ENCODE measurements at places on chromosomes 12 and 14.

DNA sequence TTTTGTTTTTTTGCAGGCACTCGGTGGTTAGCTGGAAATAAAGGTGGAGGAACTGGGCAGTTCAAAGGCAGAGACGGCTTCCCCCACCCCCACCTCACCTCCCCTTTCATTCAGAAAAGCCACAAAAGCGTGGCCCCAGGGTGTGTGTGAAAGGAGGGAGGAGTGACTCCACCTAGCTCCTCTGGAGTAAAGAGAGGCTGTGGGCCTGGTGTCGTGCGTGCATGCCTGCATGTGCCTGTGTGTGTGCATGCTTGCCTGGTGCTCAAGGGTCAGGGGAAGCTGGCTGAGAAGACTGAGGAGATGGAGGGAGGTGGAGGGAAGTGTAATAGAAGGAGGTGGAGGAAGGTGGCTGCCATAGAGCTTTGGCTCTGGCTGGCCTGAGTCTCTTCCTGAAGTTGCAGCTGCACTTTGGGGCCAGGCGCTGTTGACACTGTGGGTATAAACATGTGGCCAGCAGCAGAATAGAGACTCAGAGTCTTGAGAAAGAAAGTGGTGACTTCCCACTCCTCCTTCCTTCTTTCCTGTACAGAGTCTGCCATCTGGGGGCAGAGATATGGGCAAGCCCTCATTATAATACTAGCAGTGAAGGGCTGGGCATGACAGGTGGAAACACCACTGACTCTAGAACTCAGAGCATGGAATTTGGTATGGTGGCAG lies 36.9 kb upstream of the SINHCAF start:
- DNase-seq, result no peak

GRCh38 chr12:77924703-77925102 lies 94.0 kb downstream of the NAV3 start:
- no peak for DNase-seq

DNA sequence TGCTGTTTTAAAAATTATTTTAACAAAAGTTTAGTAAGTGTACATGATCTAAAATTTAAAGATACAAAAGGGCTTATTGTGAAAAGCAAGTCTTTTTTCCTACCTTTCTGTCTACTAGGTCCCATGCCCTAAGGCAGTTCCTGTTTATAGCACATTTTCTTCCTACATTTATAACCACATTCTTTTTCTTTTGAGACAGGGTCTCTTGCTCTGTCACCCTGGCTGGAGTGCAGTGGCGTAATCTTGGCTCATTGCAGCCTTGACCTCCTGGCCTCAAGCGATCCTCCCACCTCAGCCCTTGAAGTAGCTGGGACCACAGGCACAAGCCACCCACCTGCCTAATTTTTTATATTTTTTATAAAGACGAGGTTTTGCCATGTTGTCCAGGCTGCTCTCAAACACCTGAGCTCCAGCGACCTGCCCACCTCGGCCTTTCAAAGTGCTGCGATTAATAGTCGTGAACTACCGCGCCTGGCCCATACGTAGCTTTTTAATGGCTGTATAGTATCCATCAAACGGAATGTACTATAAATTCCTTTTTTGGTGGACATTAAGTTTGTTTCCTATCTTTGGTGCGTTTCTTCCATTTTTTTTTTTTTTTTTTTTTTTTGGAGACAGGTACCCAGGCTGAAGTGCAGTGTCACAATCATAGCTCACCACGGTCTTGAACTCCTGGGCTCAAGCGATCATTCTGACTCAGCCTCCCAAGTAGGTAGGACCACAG lies 20.9 kb downstream of the FRS2 start:
- DNase-seq, result no peak

DNA sequence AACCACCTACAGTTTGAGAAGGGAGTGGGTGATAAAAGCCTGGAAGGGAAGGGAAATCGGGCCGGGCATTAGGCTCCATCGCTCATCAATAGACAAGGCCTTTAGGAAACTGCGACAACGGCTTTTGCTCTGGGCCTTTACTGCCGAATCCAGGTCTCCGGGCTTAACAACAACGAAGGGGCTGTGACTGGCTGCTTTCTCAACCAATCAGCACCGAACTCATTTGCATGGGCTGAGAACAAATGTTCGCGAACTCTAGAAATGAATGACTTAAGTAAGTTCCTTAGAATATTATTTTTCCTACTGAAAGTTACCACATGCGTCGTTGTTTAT lies 261 bp upstream of the RNU7-1 start:
- DNase-seq, result no peak

- DNase-seq, result no peak
Observed at GRCh38 chr12:123494124-123494851, 36.3 kb downstream of the SNRNP35 start.

DNA sequence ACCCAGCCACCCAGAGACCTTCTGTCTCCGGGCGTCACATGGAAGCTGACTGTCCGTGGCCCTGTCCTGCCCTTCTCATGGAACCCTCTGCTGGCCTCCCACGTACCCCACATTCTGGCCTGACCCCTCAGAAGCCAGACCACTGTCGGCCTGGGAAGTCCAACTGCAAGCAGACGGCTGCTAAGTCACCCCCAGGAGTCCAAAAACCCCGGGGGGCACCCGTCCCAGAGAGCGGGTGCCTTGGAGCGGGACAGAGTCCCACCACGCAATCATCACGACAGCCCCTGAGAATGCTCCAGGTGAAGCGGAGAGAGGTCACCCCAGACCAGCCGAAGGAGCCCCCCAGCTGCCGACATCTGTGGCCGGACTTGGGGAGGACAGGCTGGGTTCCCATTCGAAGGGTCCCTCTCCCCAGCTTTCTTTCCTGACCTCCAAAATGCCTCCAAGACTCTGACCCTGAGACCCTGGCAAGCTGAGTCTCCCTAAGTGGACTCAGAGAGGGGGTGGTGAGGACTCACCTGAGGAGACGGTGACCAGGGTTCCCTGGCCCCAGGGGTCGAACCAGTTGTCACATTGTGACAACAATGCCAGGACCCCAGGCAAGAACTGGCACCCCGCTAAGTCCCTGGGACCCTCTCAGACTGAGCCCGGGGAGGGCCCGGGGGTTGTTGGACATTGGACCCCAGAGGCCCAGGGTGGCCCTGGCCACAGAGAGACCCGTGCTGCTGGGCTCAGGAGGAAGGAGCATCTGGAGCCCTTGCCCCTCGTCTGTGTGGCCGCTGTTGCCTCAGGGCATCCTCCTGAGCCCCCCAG lies 337.1 kb downstream of the TMEM121 start:
- no peak for DNase-seq
